Activated naive CD8-positive, alpha-beta T cell treated with anti-CD3 and anti-CD28 coated beads, Interleukin-2, amount 50 U/mL, for 24 hours (primary cell): ENCODE measurements at places on chromosomes 5 and 9.

GRCh38 chr9:108842610-108843295, 13.0 kb downstream of the ACTL7B start:
- DNase-seq, result peak; percentile 12

GRCh38 chr5:55037046-55037771, 13.2 kb downstream of the GZMK start:
- peak; percentile 58 for DNase-seq

DNA sequence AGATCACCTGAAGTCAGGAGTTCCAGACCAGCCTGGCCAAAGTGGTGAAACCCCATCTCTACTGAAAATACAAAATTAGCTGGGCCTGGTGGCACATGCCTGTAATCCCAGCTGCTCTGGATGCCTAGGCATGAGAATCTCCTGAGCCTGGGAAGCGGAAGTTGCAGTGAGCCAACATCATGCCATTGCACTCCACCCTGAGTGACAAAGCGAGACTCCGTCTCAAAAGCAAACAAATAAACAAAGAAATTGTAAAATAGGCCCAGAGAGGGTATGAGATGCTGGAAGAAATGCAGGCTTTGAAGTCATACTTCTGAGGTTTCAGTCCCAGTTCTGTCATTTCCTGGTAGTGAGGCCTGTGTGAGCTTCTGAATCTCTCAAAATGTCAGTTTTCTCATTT, 5.3 kb upstream of the ARHGEF37 start:
- DNase-seq, result no peak

DNA sequence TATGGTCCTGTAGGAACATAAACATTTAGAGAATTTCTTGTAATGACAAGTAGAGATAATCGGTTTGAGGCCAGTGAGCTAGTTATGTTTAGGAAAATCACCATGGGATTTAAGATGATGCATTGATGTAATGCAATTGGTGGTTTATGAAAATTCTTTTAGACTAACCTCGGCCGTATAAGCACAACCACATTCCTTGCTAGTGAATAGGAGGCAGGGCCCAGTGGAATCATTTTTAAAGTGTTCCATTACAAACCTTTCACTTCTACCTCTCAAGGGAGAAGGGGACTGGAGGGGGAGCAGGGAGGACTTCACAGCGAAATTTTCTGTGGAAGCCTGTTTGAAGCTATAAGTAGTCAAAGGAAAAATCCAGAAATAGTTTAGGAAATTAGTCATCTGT, 71.8 kb upstream of the NFIL3 start:
- no peak for DNase-seq

DNA sequence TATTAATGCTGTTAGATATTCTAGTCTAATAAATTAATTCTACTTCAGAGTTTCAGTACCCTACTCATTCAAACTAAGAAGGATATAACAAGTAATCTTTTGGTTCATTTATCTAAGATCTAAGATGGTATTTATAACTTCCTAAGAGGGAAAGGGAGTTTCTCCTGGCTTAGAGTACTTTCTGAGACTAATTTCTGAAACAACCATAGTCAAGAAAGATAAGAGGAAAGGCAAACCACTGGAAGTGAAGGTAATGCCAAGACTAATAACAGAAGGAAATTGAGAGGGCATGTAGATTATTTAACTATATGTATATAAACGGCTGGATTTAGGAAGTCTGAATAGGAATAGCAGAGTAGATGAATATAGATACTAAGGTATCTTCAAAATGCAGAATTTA, 112.4 kb upstream of the ACOT12 start:
- DNase-seq, result no peak

GRCh38 chr5:58794875-58795274, 212.0 kb downstream of the RAB3C start:
- DNase-seq, result peak; percentile 32

- no peak for DNase-seq
Measured at GRCh38 chr9:114287763-114288192, 35.1 kb upstream of the ORM1 start.

DNA sequence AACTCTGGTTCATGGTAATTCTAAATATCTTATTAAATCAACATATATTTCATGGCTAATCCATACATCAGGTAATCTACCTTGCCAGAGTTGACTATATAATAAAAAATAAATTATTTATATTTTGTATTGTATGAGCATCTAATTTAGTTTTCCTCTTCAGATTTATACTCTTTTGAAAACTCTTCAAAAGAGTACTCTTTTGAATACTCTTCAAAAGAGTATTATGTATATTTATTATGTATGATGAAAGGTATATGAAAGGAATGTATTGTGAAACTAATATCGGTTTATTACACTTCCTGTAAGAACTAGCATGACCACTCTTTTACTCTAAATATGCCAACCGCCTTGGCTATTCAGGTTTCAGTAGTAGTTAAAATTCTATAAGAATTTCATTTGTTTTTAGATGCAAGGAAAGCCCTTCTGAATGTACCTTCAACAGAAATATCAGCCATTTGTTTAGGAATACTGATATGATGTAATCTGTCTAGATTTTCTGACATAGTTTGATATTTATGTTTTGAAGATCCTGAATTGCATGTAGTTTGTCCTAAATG, 178.7 kb downstream of the WDR70 start:
- no peak for DNase-seq

DNA sequence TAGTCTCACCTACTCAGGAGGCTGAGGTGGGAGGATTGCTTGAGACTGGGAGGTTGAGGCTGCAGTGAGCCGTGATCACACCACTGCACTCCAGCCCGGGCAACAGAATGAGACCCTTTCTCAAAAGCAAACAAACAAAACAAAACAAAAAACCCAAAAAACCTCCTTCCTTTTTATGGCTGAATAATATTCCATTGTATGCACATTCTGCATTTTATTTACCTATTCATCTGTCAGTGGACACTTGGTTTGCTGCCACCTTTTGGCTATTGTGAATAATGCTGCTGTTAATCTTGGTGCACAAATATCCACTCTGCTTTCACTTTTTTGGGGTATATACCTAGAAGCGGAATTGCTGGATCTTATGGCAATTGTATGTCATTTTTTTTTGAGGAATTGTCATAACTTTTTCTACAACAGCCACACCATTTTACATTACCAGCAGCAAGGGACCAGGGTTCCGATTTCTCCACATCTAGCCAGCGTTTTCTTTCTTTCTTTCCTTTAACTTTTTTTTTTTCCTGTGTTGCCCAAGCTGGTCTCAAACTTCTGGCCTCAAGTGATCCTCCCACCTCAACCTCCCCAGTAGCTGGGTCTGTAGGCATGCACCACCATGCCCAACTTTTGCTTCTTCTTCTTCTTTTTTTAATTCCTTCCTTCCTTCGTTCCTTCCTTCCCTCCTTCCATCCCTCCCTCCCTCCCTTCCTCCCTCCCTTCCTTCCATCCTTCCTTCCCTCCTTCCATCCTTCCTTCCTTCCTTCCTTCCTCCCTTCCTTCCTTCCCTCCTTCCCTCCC, 30.6 kb downstream of the NKX2-5 start:
- DNase-seq, result no peak

GRCh38 chr9:2817999-2818803, 25.7 kb downstream of the PUM3 start:
- no peak for DNase-seq

DNA sequence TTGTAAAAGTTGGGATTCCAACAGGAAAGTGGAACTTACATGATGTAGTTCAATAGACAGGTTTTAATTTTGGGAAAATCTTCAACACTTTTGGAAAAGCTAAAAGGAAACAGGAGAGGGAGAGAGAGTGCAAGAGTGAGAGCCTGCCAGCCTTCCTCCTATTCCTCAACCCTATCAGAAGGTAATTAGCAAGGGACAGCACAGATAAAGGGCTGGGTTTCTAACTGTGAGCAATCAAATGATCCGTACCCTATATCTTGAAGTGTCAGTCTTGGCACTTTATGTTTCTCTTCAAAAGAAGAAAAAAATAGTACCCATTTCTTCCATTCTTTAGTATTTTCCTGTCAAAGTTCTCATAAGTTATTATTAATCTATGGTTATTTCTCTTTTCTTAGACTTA, 79.4 kb downstream of the FER start:
- no peak for DNase-seq

DNA sequence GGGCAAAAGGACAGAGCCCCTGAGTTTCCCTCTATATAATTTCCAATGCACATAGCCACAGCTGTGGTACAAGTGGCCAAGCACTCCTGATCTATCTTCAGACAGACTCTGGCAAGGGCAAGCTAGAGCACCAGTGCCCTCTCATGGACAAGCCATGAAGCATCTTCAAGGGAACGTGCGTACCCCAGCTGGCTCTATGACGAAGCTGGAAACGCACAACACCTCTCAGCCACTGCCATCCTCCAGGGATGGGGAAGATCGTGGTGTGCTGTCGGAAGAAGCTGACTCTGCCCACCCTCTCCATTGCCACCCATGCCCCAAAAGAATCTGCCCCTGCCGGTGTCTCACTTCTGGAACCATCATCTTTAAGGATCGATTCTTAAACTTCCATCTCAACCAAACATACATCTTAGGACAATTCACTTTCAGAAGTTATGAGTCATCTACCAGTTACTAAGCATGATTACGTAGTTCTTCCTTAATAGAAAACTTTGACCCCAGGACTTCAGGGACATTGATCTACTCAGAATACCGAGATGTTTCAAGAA, 482.9 kb downstream of the AGTPBP1 start:
- no peak for DNase-seq

- no peak for DNase-seq
Measured at GRCh38 chr9:98374385-98375051, 119.1 kb upstream of the TBC1D2 start.

GRCh38 chr5:180133971-180134508, 62.5 kb upstream of the RNF130 start:
- no peak for DNase-seq

- no peak for DNase-seq
Measured at GRCh38 chr5:7882926-7883325, 14.0 kb downstream of the MTRR start.

DNA sequence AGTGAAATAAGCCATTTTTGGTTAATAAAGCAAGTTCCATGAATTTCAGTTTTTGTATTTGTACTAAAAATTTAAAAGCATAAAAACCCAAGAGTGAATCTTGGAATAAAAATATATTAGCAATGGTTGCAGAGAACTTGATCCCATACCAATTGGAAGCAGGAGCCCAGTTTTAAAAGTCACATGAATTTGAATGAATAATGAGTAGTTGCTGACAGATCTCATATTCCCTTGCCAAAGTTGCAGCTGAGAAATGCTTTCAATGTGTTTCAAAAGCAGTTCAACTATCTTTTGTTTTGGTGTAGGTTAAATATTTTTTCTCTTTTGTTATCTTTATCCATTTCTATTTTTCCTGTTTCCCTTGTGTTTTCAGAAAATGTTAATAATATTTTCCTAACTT, 818.6 kb downstream of the CDH18 start:
- no peak for DNase-seq

DNA sequence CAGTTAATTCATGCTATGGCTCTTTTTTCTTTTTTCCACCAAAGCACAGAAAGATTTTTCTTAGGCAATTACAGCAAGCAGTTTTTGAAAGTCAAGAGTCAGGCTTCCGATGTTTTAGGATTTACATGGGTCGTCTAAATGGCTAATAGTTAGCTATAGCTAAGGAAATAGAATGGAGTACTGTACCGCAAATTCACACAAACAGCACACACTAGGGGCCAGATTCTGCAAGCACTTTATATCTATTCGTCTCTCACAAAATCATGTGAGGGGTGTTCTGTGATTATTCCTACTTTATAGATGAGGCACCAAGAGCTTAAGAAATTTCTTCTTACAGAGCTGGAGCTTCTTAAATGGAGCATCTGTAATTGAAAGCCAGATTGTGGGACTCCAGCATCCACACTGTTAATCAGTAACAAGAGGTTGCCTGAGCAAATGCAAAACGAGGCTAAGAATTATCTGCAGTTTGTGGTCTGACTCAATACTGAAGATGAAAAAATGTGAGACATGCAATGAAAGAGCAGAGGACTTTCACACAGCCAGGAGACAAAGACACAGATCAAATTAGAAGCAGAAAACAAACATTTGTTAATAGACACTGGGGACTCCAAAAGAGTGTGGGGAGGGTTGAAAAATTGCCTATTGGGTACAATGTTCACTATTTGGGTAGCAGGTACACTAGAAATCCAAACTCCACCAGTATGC, 62.7 kb upstream of the CTXN3 start:
- DNase-seq, result no peak

- no peak for DNase-seq
Measured at GRCh38 chr5:82274343-82275211, 3.6 kb downstream of the RPS23 start.

DNA sequence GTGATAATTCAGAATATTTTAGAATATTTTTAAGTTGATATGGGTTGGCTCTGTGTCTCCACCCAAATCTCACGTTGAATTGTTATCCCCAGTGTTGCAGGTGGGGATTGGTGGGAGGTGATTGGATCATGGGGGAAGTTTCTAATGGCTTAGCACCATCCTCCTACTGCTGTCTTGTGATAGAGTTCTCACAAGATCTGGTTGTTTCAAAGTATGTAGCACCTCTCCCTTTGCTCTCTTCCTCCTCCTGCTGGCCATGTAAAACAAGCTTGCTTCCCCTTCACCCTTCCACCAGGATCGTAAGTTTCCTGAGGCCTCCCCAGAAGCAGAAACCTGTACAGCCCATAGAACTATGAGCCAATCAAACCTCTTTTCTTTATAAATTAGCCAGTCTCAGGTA, 214.6 kb upstream of the C9orf72 start:
- DNase-seq, result no peak

GRCh38 chr5:108681079-108681921, 66.4 kb upstream of the FER start:
- DNase-seq, result peak; percentile 11

DNA sequence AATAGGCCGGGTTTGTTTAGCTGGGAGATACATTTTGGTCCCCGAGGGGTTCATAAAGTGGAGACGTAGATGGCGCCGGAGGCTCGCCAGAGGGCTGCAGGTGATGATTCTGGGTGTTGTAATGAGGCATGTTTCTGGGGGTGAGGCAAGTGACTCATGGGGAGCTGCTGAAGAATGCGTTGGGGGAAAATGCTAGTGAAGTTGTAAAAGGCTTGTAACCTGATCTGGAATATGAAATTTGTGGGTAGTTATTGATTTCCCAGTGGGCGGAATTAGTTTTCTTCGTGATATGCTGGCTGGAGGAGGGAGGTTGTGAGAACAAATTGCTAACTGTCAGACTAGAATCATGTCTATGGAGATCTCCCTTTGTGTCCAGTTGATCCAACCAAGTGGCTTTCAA, 158.3 kb downstream of the DOCK2 start:
- DNase-seq, result no peak

GRCh38 chr5:139895647-139896046, 100.0 kb downstream of the PSD2 start:
- DNase-seq, result no peak

DNA sequence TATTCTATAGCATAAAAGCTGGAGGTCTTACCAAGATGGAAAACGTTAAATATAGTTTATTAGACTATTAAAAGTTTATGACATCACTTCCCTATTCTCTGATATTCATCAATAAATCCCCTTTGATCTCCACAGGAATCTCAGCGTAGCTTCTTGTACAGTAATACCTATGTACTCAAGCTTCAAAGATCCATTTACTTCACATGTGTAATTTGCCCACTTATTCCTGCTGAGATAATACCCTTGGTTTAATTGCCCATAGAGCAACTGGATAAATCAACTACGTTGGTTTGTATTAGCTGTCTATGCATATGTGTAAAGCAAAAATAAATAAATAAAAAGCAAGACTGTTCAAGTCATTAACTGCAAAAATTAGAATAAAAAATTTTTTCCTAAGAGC, 219.7 kb downstream of the EFNA5 start:
- no peak for DNase-seq

GRCh38 chr5:1882337-1883119, at the start of gene IRX4:
Gene IRX4, minus strand, starts transcription at chr5:1882925. Its CDS starts 278 bp downstream, at chr5:1882647.
- no peak for DNase-seq
